NCI-H69 (cell line): ENCODE measurements at places on chromosomes 12 and 14.

DNA sequence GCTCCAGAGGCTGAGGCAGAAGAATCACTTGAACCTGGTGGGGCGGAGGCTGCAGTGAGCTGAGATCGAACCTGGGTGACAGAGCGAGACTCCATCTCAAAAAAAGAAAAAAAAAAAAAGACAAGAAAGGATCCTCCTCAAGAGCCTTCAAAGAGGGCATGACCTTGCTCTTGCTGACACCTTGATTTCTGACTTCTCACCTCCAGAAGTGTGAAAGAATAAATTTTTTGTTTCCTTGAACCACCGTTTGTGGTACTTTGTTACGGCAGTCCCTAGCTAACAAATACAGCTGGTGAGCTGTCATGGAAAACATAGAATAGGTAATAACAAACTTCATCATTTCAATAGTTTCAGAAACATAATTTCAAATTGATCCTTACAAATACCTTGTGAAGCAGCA is 1.9 kb upstream of the ACTR10 start:
- no peak for DNase-seq

- no peak for DNase-seq
Measured at GRCh38 chr14:56065621-56066290, 52.5 kb upstream of the PELI2 start.

DNA sequence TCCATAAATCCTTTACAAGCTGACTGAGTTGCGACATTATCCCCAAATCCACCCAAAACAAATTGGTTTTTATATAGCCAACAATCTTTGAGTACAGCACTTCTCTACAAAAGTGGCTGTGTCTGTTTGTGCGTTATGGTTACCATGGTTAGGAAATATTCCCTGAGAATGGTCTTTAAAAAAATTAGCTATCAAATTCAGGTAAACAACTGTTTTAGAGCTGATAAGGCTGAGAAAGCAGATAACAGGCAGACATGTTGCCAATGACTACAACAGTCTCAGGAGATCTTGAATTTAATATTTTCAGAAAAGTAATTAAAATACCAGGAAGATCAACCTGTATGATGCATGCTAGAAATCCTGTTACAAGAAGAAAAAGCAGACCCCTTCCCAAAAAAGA is 248.0 kb downstream of the RASSF9 start:
- no peak for DNase-seq

DNA sequence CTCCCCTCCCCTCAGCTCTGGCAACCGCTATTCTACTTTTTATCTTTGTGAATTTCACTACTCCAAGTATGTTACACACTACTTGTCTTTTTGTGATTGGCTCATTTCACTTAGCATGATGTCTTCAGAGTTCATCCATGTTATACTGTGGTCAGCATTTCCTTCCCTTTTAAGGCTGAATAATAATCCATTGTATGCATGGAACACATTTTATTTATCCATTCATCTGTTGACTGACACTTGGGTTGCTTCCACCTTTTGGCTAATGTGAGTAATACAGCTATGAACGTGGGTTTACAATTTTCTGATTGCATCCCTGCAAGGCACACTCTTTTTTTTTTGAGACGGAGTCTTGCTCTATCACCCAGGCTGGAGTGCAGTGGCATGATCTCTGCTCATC is 53.0 kb upstream of the FUT8 start:
- no peak for DNase-seq

DNA sequence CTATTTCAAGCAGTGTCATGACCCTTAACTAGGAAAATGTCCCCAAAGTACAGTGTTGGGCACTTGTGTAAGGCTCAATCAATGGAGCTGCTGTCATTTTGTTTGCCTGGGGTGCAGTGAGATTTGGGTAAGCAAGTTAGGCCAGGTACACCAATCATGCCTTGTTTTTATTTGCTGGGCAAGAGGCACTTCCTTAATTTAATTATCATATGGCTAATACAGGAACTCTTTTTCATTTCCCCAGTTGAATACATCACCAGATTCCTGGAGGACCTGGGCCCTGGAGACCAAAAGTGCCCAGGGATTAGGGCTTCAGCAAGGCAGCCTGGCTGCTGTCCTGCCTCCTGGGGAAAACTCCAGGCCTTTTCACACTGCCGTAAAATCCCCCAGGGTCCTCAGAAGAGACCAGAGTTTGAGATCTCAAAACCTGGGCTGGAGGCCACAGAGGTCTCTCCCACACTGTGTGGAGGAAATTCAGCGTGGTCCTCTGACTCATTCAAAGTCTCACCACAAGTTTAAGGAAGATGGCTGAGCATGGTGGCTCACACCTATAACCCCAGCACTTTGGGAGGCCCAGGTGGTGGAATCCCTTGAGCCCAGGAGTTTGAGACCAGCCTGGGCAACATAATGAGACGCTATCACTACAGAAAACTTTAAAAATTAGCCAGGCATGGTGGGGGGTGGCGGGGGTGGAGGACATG is 28.4 kb upstream of the FOXN3 start:
- no peak for DNase-seq

GRCh38 chr12:23361971-23362370 is 587.5 kb downstream of the SOX5 start:
- DNase-seq = no peak

DNA sequence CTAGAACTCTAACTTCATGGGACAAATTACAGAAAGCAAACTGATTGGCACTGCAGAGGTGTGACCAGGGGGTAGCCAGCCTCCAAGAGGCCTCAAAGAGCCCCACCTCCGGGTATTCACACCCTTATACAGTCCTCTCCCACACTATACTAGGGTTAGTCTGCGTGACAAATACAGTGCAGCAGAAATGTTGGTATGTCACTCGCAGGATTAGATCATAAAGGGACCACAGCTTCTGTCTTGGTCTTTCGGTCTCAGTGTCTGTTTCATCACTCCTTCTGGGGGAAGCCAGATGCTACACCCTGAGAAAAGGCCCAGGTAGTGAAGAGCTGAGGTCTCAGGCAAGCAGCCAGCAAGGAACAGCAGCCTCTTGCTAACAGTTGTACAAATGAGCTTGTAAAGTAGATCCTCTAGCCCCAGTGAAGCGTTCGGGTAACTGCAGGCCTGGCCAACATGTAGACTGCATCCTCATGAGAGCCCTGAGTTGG is 68.9 kb upstream of the SAV1 start:
- no peak for DNase-seq

GRCh38 chr12:96007729-96008128 is 11.6 kb upstream of the HAL start:
- peak; percentile 43 for DNase-seq

- DNase-seq = no peak
Measured at GRCh38 chr12:104377514-104377812, 73.9 kb downstream of the EID3 start.

GRCh38 chr12:85679296-85679695 is 156.9 kb downstream of the RASSF9 start:
- DNase-seq = no peak

DNA sequence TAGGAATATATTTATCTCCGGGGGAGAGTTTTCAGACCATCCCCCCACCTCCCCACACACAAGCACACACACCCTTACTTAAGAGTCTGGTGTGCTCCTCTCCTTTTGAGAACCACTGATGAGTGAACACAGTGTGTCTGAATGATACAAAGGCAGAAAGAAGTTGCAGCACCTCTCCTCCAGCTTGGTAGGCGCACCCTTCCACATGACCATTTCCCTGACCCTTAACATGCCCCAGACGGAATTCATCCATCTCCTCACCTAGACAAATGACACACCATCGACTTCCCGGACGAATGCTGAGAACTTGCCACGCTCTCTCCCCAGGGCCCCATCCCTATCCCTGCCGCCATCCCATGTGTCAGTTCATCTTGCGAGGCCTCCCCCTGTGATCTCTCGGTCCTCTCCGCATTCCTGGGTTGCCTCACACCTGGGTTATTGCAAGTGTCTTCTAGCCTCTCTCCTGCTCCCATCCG is 3.9 kb downstream of the TNFRSF1A start:
- no peak for DNase-seq

GRCh38 chr12:120078868-120079267 is 37.7 kb downstream of the RAB35 start:
- DNase-seq = no peak

GRCh38 chr12:51676875-51677274 is 85.8 kb downstream of the SCN8A start:
- DNase-seq = no peak

- no peak for DNase-seq
Measured at GRCh38 chr12:132575661-132576060, 34.7 kb downstream of the LRCOL1 start.

GRCh38 chr14:100644383-100644782 is 57.2 kb upstream of the BEGAIN start:
- DNase-seq = peak; percentile 34

DNA sequence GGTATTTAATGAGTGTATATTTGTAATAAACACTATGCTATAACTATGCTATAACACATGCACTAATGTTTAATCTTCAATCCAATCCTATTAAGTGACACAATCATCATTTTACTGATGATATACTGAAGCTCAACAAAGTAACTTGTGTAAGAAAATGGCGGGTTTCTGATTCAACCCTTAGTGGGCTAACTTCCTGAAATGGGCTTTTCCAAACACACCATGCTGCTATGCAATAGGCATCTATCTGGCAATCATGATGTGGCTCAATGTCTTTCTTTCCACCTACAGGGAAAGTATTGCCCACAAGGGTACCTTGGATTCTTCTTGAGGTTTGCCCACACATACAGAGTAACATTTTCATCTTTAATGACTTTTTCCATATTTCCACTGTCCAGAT is 48.3 kb downstream of the DNAI7 start:
- DNase-seq = no peak

DNA sequence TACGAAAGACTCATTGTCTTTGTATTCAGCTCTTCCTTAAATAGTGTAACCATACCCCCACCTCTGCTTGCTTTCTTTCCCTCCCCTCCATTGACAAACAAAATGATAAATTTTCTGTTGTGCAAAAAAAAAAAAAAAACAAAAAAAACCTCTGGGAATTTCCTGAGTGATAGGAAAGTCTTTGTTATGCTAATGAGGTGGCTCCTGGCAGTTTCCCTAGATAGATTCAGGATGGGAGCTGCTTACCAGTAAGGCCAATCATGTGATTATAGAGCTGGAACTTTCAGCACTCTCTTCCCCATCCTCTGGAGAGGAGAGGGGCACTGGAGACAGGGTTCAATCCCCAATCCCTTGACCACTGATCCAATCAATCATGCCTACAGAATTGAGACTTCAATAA is 120.5 kb downstream of the NUAK1 start:
- DNase-seq = no peak

DNA sequence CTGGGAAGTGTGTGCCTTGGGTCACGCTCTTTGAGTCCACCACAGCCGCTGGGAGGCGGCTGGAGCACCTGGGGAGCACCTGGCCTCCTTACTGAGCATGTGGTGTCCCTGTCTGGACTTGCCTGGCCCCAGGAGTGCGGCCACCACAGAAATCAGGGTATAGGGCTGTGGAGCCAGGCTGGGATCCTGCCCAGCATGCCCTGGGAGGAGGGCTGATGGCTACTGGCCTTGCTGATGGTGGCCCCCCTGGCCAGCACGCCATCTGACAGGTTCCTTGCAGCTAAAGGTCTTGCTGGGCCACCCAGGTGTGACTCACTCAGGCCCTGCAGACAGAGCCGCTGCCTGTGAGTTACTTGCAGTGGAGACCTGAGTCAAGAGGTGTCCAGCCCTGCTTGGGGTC is 6.0 kb downstream of the ULK1 start:
- peak; percentile 10 for DNase-seq

DNA sequence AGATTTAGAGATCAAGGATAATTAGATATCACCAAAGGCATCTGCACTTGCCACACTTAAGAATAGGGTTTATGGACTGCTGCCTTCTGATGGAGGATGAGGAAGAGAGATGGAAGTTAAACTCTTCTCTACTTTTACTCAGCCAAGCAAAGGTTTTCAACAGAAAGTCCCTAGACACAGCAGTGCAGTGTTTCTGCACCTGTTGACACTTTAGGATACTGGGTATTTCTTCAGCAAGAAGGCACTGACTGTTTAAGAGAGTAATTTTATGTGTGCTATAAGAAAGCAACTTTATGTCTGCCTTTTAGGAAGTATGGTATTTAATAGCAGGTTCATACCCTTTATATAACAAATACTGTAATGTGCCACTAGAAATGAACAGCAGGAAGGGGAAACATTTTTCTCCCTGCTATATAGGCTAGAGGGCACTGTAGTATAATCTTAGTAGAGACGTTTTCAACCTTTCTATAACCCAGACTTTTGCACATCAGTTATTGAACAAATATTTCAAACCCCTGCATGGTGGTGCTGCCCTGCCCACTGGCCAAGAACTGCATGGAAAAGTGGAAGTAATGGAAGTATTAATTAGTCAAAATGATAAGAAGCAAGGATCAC is 225.0 kb upstream of the GRIP1 start:
- peak; percentile 36 for DNase-seq

GRCh38 chr14:21498540-21499526 is 12.3 kb downstream of the METTL3 start:
- peak; percentile 76 for DNase-seq

- peak; percentile 69 for DNase-seq
Measured at GRCh38 chr14:81386290-81386745, 13.8 kb downstream of the STON2 start.

GRCh38 chr14:64636208-64636979 is 67.8 kb upstream of the PLEKHG3 start:
- peak; percentile 87 for DNase-seq

DNA sequence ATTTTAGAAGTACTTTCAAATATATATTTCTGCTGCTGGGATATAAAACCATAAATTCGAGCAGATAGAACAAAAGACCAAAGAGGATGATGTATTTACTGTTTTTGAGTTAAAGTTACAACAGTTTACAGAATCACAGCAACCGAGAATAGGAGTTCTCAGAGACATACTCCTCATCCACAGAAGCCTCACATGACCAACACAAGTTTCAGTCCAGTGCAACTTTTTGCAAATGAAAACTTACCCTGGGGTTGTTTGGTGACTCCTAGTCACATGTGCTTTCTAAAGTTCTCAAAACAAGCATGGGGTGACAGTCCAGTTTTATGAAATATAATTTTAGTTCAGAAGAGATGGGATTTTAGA is 117.1 kb downstream of the PRKCH start:
- no peak for DNase-seq

- DNase-seq = peak; percentile 79
Measured at GRCh38 chr12:98653866-98654493, 8.9 kb downstream of the APAF1 start.

- no peak for DNase-seq
Measured at GRCh38 chr14:100983710-100984109, 80.2 kb upstream of the RTL1 start.

GRCh38 chr12:10220398-10221077 is 7.9 kb downstream of the GABARAPL1 start:
- no peak for DNase-seq

GRCh38 chr12:52975820-52976573 is 27.1 kb downstream of the KRT18 start:
- peak; percentile 61 for DNase-seq

GRCh38 chr14:103140316-103141109 is 17.3 kb downstream of the TNFAIP2 start:
- DNase-seq = peak; percentile 77
